GM13977 (cell line): ENCODE measurements at places on chromosomes 7 and 10.

- no peak for DNase-seq
These were observed 56.9 kb upstream of the NPY start for GRCh38 chr7:24227068-24227467.

- DNase-seq: no peak
These were observed 34.4 kb downstream of the AGR3 start for GRCh38 chr7:16847381-16847860.

DNA sequence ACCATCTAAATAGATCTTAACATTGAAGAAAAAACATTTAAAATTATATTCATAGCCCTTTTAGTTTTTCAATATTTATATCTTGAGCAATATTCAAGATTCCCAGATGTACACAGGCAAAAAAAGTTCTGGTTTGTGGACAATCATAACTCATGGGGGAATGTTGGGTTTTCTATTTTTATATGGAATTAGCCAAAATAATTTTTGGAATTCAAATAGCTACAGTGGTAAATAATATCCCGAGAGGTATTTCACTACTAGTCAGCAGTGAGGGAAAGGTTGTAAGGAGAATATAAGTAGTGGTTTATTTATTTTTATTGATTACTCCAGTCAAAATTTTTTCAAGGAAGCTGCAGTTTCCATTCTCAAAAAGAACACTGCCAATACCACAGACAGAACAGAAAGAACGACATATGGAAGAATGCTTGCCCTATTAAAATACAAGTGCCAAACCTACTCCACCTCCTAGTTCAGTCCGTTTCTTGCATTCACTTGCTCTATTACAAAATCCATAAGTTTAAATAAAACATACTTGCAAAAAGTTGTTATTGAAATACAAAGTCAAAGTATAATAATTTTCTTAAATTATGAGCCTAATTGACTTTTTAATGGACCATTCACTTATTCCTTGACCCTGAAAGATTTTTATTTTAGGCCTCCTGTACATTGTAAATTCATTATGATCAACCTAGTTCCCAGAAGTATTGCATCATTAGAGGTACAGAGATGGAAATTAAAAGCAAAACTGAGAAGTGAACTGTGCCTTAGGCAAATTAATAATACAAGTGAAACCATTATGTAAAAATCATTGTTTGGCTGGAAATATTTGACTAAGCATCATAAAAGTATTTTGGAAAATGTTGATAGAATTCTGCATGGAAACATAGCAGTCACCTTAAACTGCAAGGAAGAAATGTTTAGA, 533.2 kb downstream of the PARD3 start:
- no peak for DNase-seq

DNA sequence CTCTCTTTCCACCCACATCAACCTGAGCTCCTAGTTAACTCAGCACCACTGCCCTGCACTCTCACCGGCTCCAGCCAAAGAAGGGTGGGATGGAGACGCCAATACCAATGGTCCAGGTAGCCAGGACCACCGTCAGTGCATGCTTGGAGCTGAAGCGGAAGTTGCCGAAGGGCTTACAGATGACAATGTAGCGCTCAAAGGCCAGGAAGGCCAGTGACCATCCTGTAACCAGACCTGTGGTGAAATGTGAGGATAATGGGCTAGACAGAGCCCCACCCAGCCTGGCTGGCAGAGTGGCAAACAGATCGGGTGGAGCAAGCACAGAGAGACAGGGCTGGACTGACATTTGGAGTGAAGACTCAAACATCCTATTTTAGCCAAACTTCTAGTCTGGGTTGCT, 673 bp downstream of the OPN1SW start:
- DNase-seq: no peak

DNA sequence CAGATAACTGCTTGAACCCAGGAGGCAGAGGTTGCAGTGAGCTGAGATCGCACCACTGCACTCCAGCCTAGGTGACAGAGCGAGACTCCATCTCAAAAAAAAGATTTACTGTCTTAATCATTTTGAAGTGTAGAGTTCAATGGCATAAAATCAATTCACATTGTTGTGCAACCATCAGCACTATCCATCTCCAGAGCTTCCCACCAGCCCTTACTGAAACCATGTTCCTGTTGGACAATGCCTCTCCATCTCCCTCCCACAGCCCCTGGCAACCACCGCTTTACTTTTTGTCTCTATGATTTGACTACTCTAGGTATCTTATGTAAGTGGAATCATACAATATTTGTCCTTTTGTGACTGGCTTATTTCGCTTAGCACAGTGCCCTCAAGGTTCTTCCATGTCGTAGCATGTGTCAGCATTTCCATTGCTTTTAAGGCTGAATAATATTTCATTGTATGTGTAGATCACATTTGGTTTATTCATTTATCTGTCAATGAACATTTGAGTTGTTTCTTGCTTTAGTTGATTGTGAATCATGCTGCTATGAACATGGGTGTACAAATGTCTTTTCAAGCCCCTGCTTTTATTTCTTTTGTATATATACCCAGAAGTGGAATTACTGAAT, 33.1 kb downstream of the NACAD start:
- no peak for DNase-seq

- DNase-seq: no peak
These were observed 88.1 kb upstream of the RET start for GRCh38 chr10:42988517-42989395.

- no peak for DNase-seq
These were observed 112.0 kb downstream of the EBF3 start for GRCh38 chr10:129851941-129852640.

DNA sequence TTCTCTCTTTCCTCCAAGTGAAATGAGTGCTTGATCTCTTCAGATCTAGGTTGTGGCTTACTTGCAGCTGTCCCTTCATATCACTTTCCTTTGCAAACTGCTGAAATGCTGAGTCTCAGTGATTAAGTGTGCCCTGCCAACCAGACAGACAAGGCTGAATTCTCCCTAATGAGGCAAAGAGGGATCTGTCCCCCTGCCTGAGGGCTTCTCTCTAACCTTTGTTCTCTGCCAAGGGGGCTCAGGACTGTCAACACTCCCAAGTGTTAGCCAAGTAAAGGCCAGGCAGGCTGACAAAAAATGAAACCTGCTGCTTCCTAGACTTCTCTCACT, at the start of gene MSS51:
Gene MSS51 (minus strand): TSS at position 24 of the 330 bp plus-strand sequence. CDS start 5,277 bp downstream, outside the sequence.
- DNase-seq: no peak

DNA sequence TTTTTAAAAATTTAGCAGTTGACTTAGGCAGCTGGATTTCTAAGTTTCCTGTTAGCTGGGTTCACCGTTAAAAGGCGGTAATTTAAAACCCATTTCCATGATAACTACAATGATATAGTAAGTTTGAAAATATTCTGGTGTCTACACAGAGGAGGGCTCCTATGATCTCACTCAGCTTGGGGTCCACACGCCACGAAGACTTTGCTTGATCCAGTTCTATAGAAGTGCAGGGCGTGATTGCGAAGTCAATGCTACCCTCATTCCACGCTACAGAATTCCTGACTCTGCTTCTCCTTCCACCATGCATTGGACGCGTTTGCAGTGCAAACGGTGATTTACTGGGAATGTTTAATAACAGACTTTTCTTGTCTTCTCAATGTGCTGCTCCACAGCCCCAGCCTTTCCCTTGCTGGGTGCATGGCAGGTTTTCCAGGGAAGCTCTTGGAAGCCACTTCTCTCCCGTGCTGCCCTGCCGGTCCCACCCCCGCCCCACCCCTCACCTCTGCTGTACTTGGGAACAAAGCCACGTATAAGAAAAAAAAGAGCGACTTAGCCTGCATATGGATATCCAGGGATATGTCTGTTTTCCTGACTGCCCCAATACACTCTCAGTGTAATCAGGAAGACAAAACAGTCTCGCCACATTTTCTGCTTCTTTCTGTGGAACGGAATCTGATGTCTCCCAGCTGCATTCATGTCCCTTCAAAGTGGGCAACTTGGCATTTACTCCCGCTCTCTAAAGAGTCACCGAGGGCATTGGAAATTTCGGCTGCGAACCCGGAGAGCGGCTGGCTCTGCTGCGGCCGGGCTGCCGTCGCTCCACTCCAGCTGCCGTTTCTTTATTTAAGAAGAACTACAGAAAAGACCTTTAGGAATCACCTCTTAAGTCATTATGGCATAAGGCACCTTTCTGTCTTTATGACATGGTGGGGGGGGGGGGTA, 434.4 kb upstream of the MGMT start:
- DNase-seq: no peak

- DNase-seq: no peak
These were observed 60.8 kb upstream of the HABP2 start for GRCh38 chr10:113491967-113492565.

GRCh38 chr7:134405299-134405698, 53.6 kb downstream of the AKR1B1 start:
- no peak for DNase-seq

- DNase-seq: no peak
These were observed 233.9 kb downstream of the RPS24 start for GRCh38 chr10:78267598-78267997.

GRCh38 chr7:158320328-158320727, 267.3 kb downstream of the PTPRN2 start:
- DNase-seq: no peak

DNA sequence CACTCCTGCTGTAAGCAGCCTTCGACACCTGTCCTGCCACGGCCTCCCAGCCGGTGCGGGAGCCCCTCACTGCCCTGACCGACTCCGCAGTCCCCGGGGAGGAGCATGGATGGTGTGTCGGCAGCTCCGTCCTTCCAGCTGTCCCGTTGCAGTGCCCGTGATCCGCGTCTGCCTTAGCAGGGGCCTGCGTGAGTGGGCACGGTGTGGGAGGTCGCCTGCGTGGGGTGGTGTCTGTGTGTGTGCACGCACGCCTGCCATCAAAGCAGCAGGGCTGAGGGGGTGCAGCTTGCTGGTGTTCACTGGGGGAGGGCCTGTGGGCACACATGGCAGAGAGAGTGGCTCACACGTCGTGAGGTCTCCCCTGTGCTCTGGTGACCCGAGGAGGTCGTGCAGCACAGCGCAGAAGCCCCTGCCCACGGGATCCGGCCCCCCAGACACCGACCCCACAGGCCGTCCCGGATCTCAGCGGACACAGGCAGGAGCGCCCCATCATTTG, 10.3 kb downstream of the MAFK start:
- DNase-seq: no peak

DNA sequence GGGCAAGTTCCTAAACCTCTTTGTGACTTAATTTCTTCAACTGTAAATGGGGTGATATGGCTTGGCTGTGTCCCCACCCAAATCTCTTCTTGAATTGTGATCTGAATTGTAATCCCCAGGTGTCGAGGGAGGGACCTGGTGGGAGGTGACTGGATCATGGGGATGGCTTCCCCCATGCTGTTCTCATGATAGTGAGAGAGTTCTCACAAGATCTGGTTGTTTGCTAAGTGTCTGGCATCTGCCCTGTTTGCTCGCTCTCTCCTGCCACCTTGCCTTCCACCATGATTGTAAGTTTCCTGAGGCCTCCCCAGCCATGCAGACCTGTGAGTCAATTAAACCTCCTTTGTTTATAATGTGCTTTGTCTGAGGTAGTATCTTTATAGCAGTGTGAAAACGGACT, 177.0 kb downstream of the MYOF start:
- no peak for DNase-seq

DNA sequence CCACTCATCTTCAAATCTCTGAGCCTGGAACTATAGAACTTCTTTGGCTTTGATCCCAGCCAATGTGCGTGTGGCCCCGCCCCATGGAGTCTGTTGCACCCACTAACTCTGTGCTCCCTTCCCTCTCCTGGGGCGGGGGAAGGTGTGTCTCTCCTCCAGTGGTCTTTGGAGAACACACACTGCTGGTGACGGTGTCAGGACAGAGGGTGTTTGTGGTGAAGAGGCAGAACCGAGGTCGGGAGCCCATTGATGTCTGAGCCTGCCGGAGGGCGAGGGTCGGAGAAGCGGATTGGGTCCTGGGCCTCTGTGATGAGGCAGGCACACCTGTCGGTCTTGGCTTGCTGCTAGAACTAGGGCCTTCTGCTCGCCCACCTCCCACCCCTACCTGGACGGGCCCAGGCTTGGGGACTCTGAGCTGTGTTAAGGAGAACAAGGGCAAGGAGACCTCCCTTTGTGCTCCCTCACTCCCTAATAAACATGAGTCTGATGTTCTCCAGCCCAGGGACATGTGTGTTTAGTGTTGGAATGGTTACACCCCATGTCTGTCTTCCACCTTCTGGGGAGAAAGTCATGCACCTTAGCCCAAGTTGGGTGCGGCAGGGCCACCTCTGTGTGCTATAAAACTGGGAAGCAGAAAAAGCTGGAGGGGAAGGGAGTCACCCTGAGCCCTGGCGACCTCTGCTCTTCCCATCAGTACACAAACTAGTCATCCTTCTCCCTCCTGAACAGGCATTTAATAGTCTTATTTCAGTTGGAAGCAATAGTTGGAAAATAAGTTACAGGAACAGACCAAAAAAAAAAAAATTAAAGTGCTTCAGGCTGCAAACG, 4.6 kb downstream of the TRAPPC14 start:
- no peak for DNase-seq

DNA sequence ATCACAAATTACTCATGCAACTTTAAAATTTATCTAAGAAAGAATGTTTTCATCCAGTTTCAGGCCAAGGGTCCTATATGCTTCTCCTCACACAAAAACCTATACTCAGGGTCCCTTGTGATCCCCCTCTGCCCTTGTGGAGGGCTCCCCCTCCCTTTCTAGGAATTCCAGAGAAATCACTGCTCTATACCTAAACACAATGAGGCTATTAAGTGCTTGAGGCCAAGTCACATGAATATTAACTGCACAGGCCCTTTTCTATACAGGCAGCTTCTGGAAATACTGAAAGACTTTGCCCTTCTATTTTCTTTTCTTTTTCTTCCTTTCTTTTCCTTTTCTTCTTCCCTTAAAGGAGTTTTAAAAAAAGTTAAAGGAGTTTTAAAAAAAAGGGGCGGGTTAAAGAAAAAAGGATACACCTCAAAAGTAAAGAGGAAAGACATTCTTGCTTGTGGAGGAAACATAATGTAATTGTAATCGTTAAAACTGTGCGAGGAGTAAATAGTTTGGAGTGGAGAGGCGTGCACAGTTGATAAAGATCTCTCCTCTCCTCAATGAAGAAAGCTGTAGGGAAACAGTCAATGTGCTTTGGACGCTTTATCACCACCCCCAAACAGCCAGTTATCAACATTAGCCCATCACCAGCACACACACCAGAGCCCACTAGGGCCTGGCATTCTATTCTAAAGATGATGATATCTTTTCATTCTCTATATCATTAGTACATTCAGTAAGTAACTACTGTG, 16.4 kb downstream of the GRB10 start:
- DNase-seq: no peak

DNA sequence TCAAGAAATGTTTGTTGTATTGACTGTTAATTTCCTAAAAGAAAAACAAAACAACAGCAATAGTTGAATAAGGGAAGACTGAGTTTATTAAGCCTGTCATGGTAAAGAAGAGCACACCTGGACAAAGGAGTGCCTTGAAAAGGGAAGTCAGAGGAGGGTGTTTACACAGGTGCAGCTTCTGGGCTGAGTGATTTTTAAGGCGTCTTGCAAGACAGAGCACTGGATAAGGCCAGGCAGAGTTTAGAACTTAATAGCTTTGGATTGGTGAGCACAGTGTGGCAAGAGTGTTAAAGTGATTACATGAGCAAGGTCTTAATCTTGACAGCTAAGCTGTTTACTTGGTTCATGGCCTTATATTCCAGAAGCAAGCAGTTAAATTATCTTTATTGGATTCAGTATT, 423.2 kb downstream of the CNTNAP2 start:
- no peak for DNase-seq
